ENCODE measurements at places on chromosomes 11 and 22. TPM values are rescaled to one million over a fixed set of nuclear protein-coding genes. Genes with fewer than 3 reads are reported as not detected.

Gene DCDC1
- not detected for total RNA-seq

Gene SLC37A4
- 6.5 TPM for total RNA-seq

Gene STK33
- not detected for total RNA-seq

Gene MMP1
- not detected for total RNA-seq

Gene PATE2
- not detected for total RNA-seq

Gene ZBTB44
- 131 TPM for total RNA-seq

Gene NCF4
- 33.2 TPM for total RNA-seq

Gene YPEL1
- 68.8 TPM for total RNA-seq

Gene NOX4
- total RNA-seq, result not detected

Gene LDHAL6A
- 0.82 TPM for total RNA-seq

DNA sequence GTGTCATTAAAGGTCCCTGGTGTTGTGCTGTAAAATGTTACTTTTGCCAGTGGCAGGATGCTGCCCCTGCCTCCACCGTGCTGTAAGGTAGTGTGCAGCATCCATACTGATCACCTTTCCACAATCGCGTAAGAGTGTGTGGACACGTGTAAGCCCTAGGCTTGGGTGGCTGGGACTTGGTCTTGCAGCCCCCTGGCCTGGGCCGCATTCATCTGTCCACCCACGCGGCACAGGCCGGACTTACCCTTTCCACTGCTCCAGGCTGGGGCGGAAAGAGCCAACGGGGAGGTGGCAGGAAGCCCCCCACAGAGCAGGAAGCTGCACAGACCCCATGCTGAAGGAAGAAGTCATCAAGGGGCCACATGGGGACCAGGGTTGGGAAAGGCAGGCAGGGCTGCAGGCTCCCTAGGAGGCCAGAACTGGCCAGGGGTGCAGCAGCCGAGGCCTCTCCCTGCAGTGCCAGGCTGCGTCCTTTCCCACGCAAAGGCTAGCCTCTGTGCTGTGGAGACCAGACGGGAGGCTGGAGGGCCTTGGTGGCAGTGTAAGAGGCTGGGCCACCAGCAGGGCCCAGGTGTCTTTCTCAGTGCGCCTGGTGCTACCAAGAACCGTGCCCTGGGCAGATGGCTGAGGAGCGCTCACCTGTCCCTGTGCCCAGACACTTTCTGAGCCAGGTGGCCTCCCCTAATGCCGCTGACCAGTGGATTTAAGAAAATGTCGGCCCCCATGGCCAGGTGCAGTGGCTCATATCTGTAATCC lies 11.7 kb upstream of the TMEM191C start:
- DNase-seq, result peak; percentile 14

DNA sequence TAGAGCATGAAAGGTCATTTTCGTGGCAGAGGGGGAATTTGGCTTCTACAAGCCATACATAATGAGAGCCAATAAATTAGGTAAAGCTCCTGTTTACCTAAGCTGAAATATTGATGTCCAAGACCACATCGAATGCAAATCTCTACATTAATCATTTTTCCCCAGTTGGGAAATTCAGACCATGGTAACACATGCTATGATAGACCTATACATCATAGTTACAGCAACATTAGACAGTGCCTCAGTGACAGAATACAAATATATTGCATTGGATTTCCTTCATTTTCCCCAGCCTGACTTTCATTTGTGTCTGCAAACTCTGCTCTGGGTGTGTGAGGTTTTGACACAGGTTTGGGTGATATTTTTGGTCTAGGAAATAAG lies 1079.7 kb upstream of the TENM4 start:
- DNase-seq, result no peak

GRCh38 chr11:88508759-88509581 lies 171.4 kb upstream of the CTSC start:
- DNase-seq, result peak; percentile 22

- no peak for DNase-seq
These were observed 670 bp downstream of the SC5D start for GRCh38 chr11:121293288-121293594.

DNA sequence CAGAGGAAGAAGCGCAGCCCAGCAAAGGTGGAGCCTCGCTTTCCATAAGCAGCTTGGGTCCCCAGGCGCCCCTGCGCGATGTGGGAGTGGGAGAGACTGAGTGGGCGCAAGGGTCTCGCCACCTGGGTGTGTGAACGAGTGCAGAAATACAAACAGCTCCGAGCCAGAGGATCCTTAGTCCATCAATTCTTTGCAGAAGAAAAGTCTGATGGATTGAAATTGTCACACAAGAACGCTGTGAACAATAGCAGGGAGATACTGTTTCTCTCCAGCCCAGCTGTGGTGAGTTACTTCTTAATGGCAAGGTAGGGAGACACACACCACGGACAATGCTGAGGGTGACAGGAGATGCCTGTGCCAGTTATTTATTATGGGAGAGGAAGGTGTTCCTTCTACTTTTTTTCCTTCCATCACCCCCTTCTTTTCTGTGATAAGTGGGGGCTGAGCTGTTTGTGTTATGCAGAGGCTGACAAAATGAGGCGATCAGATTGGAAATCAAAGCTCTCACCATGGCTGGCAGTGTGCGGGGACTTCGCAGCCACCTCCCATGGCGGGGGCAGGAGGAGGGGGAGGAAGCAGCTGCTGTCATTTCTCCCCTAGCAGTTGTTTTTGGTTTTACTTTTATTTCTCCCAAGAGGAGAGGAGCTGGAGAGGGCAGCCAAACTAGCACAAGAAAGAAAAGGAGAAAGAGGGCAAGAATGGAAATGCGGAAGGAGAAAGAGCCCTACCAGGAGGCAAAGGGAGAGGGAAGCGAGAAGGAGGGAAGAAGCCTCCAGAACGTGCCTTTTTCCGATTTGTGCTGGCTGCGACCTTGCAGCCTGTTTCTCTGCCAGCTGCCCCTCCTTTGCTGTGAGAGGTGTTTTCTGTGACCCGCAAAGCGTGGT lies 755.8 kb downstream of the NTM start:
- DNase-seq, result peak; percentile 7

DNA sequence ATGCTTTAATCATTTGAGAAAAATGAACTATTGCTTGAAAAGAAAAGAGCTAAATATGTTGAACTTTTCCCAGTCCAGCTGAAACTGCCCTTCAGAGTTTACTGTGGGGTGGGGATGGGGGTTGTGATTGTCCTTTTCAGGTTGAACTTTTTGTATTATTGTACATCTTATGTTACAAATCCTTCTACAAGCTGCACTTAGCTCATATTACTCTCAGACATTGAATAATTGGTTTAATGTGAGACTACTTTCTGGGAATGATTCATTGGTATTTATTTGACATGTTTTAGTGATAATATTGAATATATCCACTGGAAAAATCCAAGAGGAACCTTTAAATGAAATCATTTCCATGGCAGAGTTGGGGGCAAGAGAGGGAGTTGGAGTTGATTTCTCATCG lies 84.9 kb downstream of the ATXN10 start:
- no peak for DNase-seq

DNA sequence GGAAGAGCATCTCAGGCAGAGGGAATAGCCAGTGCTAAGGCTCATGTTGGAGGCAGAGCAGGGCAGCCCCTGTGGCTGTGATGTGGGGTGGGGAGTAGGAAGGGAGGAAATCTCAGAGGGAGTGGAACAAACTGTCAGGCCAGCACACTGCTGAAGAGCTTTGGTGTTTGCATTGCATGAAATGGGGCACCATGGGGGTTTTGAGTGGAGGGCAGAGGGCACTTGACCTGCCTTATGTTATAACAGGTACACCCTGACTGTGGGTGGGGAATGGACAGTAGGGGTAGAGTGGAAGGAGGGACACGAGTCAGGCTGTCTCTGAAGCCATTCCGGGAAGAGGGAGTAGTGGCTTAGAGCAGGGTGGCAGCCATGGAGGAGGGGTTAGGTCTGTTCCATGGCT lies 24.0 kb downstream of the PRDM11 start:
- DNase-seq, result no peak

GRCh38 chr11:70608568-70609470 lies 210.5 kb downstream of the CTTN start:
- no peak for DNase-seq

DNA sequence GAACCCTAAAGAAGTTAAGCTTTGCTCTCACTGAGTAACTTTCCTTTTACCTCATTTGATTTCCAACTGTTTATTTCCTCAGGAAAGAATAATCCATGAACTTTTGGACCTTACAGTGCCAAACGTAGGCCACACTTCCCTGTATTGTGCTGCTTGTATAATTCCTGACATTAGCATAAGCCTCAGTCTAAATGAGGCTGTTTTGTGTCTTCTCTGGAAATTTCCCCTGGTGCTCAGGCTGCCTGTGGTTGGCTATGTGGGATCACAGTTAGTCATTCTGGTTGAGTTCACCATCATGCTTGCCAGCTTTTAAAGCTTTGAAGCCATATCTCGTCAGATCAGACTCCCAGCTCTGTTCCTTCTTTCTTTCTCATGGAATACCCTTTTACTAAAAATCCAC lies 107.0 kb downstream of the FAM76B start:
- no peak for DNase-seq

DNA sequence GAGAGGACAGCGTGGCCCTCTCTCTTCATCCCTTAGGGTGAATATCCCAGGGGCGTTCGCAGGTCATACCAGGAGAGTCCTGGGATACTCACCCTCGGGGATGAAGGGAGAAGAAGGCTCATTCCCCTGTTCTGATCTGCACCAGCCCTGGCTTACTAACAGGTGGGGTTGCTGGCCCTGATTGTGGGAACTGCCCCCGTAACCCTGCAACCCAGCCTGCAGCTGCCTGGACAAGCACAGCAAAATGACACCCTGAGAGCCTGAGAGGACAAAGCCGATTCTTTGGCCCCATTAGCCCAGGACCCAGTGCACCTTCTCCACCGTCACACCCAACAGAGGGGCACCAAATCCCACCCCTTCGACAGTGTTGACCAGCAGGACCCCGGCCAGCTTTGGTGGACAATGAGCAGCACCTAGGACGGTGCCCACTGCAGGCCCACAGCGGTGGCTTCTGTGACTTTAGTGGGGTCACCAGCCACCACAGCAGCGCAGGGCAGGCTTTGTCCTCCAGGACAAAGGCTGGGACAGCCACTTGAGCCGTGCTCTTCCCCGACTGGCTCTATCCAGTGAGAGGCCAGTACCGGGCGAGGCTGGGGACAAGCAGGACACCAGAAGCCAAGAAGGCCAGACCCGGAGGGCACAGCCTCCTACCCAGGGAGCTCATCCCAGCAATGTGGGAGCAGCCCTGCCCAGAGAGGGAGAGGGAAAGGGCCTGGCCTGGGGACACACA lies 98.5 kb upstream of the RTL6 start:
- DNase-seq, result no peak

- DNase-seq, result no peak
These were observed 79.0 kb downstream of the TTC28 start for GRCh38 chr22:28600546-28601143.

DNA sequence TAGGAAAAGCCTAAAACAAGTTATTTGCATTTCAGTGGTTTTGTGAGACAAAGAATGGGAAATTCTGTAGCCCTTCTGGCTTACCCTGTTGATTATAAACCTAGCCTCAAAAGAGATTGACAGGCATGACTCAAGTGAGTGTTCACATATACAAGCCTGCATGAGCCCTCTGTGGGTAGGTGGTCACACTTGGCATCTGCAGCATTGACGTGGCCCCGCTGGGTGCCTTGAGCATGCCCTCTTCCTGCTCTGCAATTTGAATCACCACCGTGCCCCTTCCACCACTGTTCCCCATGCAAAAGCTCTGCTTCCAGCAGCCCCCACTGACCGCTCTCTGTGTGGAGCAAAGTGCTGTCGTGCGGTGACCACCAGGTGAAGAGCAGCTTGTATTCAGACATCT lies 21.0 kb upstream of the ADSL start:
- DNase-seq, result peak; percentile 73

GRCh38 chr22:32158712-32159533 lies at the start of gene C22orf42:
TSS of gene C22orf42 (minus strand) at chr22:32159303. CDS start at chr22:32159215, 88 bp downstream.
- no peak for DNase-seq

GRCh38 chr11:12242966-12243365 lies 132.6 kb downstream of the MICAL2 start:
- no peak for DNase-seq

- DNase-seq, result no peak
These were observed 34.7 kb upstream of the WNT7B start for GRCh38 chr22:46011627-46012181.

DNA sequence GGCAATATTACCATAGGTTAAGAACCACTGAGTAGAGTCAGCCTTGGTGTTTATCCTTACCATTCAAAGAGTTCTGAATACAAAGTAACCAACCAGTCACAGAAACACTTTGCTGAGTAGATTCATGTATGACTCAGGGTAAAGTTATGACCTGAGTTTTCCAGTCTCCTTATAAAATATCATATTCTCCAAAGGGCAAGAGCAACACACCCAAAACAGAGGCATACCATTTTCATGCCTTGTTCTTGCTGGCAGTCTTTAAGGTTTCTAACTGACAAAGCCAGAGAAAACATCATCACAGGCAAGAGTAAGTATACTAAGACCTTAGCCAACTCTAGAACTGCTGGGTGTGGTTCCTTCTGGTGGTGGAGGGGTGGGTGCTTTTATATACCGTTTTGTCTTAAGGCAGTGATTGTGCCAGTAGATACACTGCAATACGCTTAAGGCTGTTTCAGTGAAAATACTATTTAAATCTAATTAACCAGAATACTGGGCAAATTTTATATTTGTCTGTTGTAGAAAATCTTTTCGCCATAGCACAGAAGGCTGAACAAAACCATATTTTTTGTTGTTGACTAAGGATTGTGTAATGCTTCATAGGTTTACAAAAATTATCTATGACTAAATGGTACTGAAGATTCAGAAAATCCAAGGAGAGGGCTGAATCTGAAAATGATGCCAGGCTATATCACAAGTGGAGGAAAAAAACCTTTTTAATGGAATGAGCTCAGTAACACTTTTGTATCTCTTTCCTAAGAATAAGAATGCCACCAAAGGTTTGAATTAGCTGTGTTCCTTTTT lies 3.0 kb downstream of the ATL3 start:
- no peak for DNase-seq

DNA sequence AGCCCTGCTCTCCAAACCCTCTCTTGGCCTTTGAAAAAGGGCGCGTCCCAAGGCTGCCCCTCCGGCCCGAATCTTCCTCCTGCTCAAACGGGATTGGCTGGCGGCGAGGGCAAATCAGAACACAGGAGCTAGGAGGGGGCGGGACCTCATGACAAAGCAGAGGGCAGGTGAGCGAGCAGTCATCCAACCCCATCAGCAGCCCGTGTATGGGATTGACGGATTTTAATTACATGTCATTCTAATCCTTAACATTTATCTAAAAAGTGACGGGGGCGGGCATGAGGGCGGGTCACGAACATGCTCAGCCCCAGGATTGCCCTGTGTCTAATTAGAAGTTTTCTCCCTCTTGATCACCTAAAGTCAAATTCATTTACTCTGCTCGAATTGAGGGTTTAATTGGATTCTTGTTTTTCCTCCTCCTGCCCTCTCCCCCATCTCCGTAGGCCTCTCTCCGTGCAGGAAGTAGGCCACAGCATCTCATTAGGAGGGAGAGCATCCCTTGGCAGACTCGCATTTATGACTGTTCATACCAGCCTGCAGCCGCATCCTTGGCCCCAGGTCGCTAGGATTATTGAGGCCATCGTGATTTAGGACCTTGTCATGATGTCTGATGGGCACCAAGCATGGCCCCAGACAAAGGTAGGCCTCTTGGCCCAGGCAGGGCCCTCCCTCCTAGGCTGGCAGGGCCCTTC lies 147.1 kb downstream of the CHST1 start:
- no peak for DNase-seq
